ENCODE measurements at places on chromosomes 2 and 18.

DNA sequence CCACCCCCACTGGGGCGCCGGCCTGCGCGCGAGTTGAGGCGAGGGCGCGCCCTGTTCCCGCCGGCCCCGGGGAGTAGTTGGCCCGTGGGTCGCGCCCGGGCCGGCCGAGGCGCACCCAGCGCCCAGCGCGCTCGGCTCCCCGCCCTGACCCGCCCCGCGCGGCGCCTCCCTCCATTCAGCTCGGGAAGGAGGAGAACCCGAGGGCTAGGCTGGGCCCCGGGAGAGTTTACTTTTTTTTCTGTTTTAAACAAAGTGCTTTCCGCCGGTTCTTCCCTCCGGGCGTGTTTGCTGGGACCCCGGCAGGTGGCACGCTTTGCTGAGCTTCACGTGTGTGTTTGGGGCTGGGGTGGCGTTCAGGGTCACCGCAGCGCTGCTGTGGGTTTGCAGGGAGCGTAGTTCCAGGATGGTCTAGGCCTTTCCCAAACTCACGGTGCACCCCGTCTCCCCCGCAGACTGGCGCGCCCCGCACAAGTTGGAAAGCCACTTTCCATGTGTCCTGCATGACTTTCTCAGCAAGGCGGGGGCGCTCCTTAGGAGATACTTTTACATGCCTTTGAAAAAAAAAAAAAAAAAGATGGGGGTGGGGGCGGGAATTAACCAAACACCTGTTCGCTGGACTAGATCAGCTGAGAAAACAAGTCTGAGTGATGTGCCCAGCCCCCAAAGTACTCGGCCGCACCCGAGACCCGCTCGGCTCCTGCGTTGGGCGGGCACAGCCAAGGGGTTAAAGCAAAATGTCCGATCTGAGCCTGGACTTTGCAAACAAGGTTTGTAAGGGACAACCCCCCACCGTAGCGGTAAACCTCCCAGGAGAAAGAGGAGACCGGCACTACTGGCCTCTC lies 825 bp downstream of the ITGA6 start:
- peak; percentile 55 for DNase-seq

GRCh38 chr2:125172181-125172580 lies 1147.1 kb downstream of the CNTNAP5 start:
- DNase-seq = no peak

DNA sequence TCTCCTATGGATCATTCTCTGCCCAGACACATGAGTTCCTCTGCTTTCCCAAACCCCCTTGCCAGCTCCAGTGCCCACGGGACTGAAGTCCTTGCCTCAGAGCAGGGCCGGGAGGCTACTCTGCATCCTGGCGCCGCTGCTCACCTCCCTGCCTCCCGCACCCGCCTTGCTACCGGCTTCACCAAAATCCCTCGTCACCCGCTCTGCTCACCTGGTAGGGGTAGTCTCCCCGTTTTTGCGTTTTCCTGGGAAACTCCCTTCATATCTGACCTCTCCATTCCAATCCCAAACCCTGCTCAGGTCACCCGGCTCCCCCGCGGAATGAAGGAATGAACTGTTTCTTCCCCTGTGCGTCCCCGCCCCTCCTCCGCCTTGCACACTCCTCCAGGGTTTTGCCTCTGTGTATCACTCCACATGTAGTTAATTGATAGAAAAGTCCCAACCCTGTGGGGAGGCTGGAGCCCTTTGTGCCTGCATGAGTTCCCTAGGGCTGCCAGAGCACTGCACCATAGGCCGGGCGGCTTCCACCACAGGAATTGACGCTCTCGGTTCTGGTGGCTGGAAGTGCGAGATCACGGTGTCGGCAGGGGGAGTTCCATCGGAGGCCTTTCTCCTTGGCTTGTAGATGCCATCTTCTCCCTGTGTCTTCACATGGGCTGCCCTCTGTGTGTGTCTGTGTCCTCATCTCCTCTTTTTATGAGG lies 2.0 kb upstream of the DGKD start:
- no peak for DNase-seq

DNA sequence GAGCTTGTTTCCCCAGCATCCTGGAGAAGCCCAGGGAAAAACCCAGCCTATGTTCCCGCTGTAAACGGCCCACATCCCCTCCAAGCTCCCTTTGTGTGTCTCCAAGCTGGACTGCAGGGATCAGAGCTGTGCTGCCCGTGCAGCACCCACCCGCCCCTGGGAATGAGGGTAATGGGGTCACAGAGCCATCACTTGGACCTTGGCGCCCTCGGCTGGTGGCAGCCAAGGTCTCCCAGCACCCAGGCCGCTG lies 670 bp upstream of the INPP5D start:
- no peak for DNase-seq

GRCh38 chr2:211085056-211085680 lies 528.8 kb downstream of the CPS1 start:
- DNase-seq = peak; percentile 39

GRCh38 chr18:4251873-4252272 lies 203.2 kb downstream of the DLGAP1 start:
- no peak for DNase-seq

- peak; percentile 16 for DNase-seq
These were observed 105.5 kb downstream of the TDRD15 start for GRCh38 chr2:21229302-21229701.

GRCh38 chr2:218003981-218004419 lies 1.2 kb upstream of the TNS1 start:
- DNase-seq = peak; percentile 94

GRCh38 chr2:222734703-222735014 lies 63.2 kb downstream of the MOGAT1 start:
- no peak for DNase-seq

DNA sequence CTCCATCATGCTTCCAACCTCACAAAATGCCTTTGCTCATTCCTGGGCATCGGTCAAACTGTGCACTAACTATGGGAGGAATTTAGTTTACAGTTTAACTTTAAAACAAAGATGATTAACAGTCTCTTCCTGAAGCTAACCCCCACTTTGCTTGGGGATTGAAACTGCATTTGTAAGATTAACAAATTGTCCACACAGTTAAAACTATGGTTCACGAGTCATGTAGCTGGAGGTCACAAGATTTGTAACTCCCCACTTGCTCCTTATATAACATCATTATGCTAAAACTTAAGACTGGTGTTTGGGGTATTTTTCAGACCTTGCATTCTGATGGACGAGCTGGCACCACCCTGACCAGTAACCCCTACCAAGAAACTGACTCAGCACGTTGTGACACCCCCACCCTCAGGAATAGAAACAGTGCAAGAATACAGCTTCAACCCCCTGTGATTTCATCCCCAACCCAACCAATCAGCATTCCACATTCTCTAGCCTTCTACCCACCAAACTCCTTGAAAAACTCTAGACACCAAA lies 252.3 kb downstream of the MBD5 start:
- DNase-seq = no peak

DNA sequence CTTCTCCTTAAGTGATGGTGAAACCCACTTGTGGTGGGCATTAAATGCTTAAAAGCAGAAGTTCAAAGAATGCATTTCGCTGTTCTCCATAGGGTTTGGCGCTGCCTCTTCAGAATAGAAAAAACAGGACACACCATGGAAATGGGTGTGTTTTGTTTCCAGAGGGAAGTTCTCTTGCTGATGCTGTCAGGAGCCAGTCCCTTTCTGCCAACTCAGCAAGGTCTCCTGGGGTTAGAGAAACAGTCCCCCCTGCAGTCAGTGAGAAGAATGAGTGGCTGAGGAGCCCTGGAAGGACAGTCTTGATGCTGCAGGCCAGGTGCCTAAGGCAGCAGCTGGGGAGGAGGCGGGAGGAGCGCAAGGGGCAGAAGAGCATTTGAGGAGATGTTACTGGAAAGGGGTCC lies 37.8 kb upstream of the ASAP2 start:
- no peak for DNase-seq

GRCh38 chr2:199228887-199229819 lies 228.6 kb downstream of the SATB2 start:
- DNase-seq = no peak

DNA sequence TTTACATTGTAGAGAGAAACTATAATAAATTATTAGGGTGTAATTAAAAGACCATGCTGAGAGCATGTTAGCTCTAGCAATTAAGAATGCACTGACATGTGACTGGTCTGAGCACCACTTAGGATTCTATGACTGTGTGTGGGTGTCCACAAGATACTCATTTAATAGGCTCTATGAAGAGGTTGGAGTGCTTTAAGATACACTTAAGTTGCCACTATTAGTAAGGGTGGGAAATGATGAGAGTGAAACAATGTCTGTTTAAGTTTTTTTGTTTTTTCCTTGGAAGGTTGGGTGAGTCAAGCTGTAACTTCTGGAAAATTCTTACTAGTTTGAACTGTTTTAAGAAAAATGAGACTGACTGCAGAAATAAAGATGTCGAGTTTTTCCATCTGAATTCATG lies 1.8 kb upstream of the FAP start:
- peak; percentile 64 for DNase-seq

DNA sequence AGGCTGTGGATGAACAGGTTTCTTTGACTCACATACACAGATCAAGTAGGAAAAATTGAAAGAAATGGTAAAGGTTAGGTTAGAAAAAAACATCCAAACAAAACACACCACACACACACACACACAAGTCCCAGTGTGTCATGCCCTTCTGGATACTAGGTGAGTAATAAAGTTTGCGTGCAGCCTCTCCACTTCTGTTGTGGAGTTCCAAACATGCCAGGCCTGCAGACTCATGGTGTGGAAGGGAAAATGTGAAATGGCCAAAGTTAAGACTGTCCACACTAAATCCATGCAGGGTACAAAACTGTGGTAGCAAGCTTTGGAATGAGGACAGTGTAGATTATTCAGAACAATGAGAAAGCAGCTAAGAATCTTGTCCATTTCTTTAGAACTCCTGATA lies 114.6 kb downstream of the IKZF2 start:
- no peak for DNase-seq

- no peak for DNase-seq
These were observed 24.1 kb downstream of the INPP4A start for GRCh38 chr2:98468621-98469236.

GRCh38 chr2:54502731-54503130 lies 46.6 kb downstream of the SPTBN1 start:
- DNase-seq = no peak

DNA sequence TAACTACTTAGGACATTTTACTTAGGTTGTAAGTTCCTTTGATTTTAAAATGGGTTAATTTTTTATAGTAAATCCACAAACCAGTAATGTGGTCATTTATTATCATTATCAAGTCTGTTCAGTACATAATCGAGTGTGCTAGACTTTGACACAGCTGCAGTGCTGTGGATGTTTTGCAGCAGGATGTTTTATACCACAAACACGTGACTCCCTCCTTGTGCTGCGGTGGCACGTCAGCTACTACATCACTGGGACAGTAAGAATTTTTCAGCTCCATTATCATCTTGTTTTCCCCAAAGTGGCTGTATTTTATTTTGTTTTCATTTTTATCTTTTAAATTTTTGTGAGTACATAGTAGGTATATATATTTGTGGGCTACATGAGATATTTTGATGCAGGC lies 70.0 kb downstream of the ATP9B start:
- no peak for DNase-seq

DNA sequence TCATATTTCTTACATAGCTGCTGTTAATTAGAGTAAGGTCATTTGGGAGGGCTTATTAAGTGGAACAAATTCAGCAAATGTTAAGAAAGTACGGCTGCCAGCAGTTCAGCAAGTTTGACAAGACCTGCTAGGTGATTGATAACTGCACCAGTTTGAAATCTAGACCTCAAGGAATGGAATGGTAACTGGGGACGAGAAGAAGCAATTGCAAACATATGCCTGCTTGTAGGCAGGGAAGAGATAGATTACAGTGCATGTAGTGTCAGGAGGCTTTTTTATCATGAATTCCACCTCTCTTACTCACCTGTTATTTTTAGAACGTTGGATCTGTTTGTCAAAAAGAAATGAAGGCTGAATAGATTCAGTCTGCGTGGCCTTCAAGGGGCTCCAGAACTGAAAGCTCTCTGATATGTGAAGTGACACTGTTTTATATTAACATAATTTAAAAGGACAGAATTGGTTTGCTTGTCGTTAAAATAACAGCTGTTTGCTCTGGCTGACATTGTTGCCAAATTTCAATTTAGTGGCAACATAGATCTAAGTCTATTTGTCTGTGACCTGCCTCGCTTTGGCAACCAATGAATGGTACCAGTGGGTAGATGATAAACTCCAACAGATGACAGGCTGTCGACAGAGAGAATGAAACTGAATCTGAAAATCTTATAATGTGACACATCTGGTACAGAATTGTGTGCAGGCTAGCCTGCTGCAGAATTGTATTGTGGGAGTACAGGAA lies 199.3 kb downstream of the ZNF407 start:
- DNase-seq = peak; percentile 79

- peak; percentile 67 for DNase-seq
These were observed 199.3 kb downstream of the LTBP1 start for GRCh38 chr2:33146102-33146501.
